ENCODE measurements at places on chromosomes 1 and 21.
A peak's percentile ranks its signal among the peaks of the same experiment; 100 is the strongest.

DNA sequence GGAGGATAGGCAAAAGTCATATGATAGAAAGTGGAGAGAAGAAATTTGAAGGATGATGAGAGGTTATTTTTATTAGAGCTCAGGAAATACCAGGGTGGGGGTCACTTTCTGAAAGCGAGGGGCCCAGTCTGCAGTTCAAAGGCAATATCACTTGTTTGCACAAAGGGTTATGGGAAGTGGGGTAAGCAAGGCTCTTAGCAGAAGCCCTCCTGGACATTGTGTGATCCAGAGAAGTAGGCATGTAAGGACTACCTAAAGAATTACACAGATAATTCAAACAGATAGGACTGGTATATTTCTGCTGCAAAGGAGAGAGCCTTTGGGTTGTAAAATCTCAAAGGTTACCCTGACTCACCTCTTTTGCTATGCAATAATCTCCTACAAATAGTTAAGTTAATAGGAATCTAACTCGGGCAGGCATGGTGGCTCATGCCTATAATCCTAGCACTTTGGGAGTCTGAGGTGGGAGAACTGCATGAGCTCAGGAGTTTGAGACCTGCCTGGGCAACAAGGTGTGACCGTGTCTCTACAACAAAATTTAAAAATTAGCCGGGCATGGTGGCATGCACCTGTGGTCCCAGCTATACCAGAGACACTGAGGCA is 25.2 kb upstream of the PRRC2C start:
- DNase-seq, result no peak

GRCh38 chr1:204591473-204592090 is 75.4 kb downstream of the MDM4 start:
- DNase-seq, result peak; percentile 29

- no peak for DNase-seq
These were observed 5.3 kb upstream of the PRRC2C start for GRCh38 chr1:171480035-171480434.

- DNase-seq, result no peak
These were observed 18.6 kb downstream of the DYRK3 start for GRCh38 chr1:206653715-206654459.

DNA sequence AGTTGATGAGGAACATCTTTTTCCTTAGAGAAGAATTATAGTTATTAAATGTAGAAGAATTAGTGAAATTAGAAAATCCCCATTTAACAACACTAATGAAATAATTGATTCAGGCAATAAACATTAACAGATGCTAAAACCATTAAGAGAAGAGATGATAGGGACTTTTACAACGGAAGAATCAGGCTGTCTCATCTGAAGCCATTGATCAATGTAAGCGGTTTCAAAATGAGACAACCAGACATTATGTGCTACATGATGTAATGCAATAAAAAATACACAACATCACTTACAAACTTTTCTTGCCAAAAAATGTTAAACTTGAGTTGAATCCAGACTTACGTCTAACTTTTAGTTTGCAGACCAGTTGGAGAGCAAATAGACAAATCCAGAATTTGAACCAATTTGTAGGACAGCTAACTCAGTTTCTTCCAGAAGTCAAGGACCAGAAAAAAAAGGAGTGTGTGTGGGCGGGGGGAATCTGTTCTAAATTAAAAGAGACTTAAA is 165.4 kb upstream of the DPT start:
- DNase-seq, result no peak

DNA sequence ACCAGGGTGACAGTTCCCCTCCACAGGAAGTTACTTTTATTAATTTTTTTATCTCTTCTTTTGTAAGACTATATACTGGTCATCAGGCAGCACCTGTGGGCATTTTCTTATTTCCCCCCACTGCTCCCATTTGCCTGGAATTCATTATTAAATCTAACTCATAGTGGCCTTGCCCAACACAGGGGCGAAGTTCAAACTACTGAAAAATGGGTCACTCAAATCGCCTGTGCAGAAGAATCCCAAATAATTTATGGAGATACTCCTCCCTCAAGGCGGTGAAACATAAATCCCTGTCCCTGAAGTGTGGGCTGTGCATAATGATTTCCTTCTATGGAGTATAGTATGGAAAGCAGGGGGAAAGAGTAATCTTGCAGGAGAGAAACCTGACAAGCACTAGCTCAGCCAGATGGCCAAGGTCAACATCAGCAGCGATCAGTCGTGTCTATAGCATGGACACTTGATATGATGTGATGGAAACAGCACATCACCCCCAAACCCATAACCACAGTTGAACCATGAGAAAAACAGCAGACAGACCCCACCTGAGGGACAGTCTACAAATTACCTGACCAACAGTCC is 7.9 kb downstream of the CAMK2N1 start:
- DNase-seq, result no peak

DNA sequence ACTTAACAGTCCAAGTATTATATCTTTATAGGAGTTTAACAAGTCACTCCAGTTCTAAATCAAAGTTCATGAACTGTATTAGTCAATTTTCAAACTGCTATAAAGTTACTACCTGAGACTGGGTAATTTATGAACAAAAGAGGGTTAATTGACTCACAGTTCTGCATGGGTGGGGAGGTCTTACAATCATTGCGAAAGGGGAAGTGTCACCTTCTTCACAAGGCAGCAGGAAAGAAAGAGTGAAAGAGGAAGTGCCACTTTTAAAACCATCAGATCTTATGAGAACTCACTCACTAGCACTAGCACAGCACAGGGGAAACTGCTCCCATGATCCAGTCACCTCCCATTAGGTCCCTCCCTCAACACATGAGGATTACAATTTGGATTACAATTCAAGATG is 70.0 kb downstream of the CLCA4 start:
- DNase-seq, result no peak

GRCh38 chr1:192620071-192620635 is 15.8 kb upstream of the RGS13 start:
- DNase-seq, result no peak

- no peak for DNase-seq
These were observed 365.2 kb downstream of the DSCAM start for GRCh38 chr21:40481764-40482163.

DNA sequence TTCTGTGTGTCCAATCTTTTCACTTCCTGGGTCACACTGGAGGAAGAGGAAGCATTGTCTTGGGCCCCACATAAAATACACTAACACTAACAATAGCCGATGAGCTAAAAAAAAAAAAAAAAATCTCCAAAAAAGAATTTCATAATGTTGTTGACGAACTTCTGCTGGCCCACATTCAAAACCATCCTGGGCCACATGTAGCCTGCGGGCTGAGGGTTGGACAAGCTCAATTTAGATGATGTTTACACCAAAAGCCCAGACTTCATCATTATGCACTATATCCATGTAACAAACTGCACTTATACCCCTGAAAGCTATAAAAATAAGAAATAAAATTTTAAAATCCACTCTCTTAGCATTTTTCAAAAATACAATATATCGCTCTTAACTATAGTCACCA is 187.8 kb upstream of the PTBP2 start:
- no peak for DNase-seq
